ENCODE measurements at places on chromosomes 2 and 18.

DNA sequence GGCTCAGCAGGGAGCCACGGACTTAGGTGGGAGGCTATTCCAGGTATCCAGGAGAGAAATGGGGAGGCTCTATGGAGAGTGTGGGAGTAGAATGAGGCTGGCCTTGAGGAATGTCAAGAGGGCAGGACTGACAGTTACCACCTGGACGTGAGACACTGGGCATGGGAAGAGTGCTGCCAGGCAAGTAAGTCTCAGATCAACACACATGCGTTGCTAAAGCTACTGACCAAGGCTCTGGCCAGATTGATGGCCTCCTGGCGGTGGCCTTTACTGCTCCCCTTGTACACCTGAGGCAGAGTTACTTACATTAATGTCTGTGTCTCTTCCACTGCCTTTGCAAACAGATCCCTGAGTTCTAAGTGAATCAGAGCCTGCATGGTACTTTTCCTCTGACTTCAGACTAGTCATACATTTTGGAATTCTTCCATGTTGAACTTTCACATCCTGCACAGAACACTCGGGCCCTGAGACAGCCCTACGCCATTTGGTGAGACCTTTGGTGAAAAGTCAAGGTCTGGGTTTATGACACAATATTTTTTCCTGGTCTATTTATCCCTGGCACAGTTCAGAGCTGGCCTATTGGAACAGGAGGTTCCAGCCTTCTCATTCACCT is 398.8 kb upstream of the TRIB2 start:
- DNase-seq = peak; percentile 90

GRCh38 chr2:111662039-111662770 is 221.8 kb downstream of the ANAPC1 start:
- DNase-seq = peak; percentile 80

DNA sequence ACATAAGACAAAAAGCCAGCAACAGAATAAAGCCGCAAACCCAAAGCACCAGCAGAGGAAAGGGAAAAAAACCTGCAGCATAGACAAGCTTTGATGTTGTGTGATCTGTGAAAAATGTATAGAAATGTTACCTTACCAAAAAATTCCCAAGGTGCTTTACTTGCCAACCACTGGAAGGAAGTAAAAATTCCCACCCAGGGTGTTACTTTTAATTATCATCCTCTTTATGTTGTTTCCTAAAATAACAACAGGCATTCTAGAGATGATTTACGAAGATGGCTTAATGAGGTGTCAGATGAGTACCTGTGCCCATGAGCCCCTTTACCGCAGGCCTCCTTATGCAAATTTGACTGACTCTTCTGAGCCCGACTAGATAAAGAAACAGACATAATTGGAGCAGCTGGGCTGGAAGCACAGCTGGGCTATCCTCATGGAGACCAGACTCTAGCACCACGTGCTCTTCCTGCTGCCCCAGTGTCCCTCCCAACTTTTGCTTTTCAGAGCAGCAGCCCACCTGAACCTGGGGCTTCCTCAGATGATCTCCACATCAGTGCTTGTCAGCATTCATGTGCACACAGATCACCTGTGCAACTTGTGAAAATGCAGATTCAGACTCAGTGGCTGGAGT is 41.5 kb downstream of the SRSF7 start:
- DNase-seq = no peak

GRCh38 chr18:499776-500631 is 497 bp downstream of the COLEC12 start:
- peak; percentile 66 for DNase-seq

- no peak for DNase-seq
Observed at GRCh38 chr18:59272891-59273758, at the start of gene RAX. TSS of gene RAX (minus strand) at chr18:59273454. CDS start at chr18:59273206, 248 bp downstream.

DNA sequence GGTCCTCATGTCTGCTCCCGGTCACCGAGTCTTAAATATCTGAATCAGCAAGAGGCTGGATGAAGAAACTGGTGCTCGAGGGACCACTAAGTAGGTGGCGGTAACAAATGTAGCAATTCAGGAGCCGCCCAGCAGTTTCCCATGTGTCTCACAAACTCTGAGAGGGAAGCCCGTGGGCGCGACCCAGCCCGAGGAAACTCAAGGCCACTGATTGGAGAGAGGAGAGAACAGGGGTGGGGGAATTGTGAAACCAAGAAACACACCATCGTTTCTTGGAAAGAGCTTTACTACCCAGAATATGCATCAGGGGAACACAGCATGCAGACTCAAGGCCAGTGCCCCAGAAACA is 10.8 kb downstream of the MLPH start:
- peak; percentile 82 for DNase-seq

- no peak for DNase-seq
Observed at GRCh38 chr18:63447066-63447465, 24.8 kb upstream of the VPS4B start.

DNA sequence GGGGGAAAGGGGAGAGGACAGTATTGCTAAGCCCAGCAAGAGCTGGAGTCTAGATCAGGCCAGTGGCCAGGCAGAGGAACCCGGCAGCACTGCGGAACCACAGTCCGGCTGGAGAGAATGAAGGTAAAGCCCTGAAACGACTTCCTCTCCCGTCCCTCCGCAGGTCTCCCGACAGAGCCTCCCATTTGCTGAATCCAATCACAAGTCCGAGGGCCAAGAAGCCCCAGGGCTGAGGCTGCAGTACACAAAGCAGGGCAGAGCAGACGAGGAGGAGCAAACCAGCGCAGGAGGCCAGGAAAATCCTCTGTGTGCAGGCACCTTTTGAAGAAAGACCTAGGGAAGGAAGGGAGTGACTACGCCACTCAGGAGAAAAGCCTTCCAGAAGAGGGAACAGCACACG is 104.4 kb downstream of the OSBPL1A start:
- no peak for DNase-seq

DNA sequence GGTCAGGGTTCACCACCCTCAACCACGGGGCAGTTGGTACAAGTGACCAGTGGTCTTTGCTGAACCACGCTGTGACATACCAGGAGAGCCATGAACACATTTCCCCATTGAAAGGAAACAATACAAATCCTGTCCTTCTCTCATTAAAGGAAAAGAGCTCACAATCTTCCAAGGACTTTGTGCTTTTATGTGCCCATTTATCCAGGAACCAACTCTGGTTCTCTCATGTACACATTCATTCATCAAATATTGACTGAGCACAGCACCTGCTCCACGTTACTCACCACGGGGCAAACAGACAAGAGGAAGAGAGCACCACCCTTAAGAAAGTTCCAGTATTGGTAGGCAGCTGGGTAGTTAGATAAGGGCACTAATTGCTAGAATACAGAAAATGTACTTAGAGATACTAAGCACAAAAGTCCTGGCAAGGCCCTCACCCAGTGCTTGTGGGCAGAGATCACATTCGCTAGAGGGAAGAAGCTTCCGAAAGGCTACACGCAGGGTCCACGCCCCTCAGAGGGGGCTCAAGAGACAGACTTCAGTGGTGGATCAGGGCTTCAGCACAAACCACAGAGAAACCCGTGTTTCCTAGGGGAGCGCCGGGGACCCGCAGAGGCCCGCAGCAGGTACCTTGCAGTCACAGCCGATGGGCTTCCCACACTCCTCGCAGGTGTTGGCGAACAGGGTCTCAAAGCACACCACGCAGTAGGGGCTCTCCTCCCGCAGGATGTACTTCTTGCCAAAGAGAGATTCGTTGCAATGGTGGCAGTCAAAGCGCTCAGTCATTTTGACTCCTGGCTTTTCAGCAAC is 12.9 kb downstream of the FHL2 start:
- DNase-seq = no peak

- no peak for DNase-seq
Observed at GRCh38 chr18:49734836-49735235, 78.5 kb downstream of the ACAA2 start.

DNA sequence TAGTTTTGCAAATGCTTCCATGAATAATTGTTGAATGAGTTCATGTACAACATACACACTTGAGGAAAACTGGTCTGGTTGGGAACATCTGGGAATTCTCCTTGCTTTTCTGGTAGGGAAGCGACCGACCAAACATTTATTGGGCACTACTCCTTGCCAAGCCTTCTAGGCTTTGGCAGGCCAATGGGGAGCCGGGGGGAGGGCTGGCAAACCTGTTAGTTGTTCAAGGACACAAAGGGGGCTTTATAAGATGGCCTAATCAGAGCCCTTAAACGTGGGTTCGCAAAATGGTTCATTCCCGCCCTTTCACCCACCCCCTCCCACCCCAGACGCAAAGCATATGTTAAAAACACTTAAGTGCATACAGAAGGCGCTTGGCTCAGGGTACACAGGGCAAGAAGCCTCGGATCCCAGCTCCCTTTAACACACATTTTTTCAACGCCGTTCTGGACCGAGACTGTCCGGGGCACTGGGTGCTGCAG is 844 bp upstream of the VSNL1 start:
- peak; percentile 24 for DNase-seq

- DNase-seq = no peak
Observed at GRCh38 chr2:111167076-111167862, 46.6 kb downstream of the BCL2L11 start.

DNA sequence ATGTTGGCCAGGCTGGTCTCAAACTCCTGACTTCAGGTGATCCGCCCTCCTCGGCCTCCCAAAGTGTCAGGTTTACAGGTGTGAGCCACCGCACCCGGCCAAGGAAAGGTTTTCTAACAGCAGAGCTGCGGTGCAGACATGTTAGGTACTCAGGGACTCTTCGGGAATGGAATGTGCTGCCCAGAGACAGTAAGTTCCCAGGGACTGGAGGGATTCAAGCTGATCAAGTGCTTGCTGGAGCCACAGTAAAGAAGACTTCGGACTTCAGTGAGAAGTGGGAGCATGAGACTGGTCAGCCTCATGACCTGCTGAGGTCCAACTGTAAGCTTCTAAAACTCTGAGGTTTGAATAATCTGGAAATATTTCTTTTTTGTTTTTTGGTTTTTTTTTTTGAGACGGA is 7.8 kb upstream of the DES start:
- DNase-seq = no peak

DNA sequence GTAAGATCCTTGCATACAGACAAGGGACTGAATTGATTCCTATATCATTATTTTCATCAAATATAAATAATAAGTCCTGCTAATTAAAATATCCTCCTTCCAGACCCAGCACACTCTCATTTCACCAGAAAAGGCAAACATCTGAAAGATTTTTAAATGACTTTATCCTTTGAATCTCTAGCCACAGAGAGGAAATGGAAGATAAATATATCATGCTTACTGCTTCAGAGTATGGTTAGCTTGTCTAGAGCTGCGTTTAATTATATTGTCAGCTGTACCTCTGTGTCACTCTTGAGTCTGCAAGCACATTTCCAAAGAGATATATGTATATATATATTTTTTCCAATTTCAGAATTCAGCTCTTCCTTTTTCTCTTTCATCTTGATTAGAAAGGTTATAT is 232.7 kb downstream of the TRIB2 start:
- DNase-seq = no peak

DNA sequence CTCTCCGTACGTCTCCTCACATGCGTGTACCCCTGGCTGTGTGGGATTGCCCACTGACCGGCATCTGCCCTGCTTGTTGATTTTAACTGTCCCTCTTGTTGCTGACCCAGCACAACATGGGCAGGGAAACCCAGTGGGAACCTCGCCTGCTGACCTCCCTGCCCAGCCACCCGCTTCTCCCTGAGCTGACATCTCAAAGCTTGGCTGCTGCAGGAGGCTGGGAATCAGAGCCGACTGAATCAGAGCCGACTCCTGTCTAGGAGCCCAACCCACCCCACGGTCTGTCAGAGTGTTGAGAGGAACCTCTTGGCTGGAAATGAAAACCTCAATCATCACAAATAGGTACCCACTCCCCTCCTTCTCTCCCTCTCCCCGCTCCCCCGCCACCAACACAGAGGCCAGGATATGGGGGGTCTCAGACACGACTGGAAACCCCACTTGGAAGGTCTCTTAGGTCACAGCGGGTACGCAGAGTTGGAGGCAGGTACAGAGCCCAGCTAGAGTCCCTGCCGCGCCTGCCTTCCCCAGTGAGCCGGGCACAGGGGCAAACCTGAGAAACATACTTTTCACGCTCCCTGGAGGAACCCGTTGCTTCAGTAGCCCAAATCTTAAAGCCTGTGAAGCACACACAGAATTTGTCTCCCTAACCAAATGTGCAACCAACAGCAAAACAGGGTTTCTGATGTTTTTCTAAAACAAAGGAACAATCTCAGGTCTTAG is 784 bp downstream of the EDAR start:
- DNase-seq = no peak

DNA sequence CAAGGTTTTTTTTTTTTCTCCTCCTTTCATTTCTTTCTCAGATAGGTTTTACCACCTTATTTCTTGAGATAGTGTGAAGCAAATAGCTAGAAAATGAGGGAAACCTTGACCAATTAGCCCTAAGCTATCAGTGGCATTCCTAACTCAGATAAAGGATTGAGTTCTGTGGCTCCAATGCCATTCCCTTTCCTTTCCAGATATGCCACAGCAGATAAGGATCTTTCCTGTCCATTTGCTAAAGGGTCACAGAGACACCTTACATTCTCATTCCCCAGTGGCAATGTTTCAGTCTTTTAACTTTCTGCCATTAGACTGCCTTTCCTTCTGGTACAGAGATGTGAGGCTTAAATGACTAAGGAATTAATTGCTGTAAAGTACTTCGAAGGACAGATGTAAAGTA is 81.7 kb downstream of the MGAT5 start:
- no peak for DNase-seq

GRCh38 chr18:48813833-48814489 is 136.8 kb downstream of the SMAD7 start:
- no peak for DNase-seq

DNA sequence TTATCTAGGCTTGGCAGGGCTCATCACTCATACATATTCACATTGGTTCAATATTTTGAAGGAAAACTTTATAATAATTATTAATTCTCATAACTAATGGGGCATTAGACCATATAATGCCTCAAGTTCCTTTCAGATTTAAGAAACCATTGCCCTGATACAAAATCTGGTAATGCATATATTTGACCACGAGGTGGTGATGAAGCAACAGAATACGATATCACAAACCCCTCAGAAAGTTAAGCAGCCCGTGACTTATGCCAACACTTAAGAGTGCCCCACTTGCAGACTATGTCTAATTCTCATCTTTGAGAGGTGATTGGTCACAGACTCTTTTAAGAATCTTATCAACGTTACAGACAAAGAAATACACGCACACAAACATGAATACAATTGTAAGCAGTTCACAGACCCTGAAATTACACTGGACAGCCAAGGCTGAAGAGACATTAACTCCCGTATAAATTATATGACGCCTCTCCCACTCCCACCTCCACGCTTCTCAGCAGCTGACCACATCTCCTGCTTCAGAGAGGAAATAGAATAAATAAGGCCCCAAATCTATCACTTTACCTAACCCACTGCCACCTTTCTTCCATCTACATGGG is 20.7 kb upstream of the DNAH6 start:
- DNase-seq = peak; percentile 76

GRCh38 chr2:223088866-223089265 is 36.9 kb downstream of the KCNE4 start:
- no peak for DNase-seq

- DNase-seq = no peak
Observed at GRCh38 chr2:142033393-142033792, 97.4 kb downstream of the LRP1B start.

GRCh38 chr2:216694082-216694825 is 1.1 kb downstream of the IGFBP5 start:
- DNase-seq = peak; percentile 33

All from AG10803 (cell line).